Naive B cell (primary cell): ENCODE measurements at places on chromosomes 11 and 22.

DNA sequence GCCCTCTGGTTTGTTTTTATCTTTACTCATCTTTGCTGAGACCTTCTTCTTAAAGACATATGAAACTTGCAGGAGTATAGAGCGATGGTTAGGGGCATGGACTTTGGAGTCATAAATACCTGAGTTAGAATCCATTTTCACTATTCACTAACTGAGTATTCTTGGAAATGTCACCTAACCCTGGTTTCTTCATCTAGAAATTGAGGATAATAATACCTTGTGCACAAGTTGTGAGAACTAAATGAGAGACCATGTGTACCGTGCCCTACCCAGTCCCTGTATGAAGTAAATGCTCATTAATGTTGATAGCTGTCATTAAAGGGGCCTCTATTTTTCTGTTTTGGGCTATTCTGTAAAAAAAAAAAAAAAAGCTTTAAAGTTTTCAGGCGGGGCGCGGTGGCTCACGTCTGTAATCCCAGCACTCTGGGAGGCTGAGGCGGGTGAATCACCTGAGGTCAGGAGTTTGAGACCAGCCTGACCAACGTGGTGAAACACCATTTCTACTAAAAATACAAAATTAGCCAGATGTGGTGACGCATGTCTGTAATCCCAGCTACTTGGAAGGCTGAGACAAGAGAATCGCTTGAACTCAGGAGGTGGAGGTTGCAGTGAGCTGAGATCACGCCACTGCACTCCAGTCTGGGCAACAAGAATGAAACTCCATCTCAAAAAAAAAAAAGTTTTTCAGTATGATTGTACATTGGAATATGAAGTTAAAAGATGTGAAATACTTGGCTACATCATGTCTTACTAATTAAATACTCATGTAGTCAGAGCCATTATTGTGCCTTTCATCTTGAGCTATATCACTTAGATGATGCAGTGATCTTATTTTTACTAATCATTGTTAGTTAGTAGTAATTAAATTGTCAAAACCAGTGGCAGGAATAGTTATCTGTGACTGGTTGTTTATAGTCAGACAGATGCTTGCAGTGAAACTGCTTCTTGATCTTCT is 95.0 kb downstream of the AMOTL1 start:
- DNase-seq: no peak

GRCh38 chr11:57055744-57056143 is 67.0 kb downstream of the OR5AK2 start:
- no peak for DNase-seq

- no peak for DNase-seq
These were observed 7.9 kb downstream of the MB start for GRCh38 chr22:35609261-35609660.

DNA sequence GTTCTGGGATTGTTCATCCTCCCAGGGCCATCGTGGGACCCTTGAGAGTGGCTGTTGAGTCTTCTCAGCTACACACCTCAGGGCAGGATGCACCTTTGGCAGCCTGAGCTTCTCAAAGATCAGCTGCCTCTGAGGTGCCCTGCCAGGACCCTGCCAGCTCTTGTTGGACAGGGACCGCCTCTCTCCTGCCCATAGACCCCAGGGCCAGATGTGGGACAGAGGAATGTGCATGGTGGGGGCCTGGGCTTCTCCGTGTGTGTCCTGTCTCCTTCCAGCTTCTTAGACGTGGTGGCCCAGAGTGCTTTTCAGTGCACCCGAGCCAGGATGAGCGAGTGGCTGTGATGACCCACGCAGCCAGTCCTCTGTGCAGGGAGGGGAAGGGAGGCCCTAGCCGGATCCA is 5.9 kb upstream of the TRMU start:
- no peak for DNase-seq

DNA sequence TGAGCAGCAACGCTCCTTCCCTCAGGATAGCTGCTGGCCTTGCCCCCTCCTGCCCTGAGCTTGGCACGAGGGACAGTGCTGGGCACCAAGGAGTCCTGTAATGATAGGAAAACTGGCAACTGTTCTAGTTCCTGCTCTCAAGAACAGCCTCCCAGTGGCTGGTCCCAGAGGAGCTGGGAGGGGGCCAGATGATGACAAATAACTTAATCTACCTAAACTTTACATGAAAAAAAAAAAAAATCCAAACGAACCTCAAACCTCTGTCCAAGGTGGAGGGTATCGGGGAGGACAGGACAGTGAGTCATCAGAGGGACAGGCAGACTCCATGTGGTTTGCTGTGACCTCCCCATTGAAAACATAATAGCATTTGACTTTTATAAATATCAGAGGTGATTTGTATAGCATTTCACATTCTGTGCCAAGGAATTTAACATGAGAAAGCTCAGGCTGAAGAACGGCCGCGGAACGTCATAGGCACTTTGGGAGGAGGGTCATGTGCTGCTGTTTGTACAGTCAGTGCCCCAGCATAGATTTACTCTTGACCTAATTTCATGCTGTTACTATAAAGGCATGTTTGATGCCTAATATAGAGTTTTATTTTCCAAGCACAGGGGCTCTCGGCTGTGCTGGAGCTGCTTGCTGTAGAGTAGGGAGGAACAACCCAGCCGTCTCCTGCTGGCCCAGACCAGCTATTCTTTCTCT is 98.2 kb upstream of the NNMT start:
- DNase-seq: no peak

DNA sequence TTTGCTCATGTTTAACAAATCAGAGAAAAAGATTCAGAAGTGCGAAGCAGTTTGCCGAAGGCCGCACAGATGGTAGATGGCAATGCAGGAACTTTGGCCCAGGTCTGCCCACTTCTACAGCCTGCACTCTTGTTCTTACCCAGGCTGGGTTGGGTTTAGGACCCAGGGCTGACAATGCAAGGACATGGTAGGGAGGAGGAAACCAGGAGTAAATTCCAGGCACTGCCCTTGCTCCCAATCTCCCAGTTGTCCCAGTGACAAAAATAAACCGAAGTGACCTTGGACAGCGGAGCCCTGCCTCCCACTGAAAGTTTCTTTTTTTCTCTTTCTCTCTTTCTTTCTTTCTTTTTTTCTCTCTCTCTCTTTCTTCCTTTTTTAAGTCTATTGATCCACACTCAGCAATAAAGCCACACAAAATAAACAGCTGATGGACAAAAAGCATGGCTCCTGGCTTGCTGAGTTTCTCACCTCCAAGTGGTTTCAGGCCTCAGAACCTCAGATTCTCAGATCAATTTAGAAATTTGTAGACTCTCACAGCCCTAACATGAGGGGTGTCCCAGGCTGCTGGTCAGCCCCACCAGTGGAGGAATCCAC is 33.5 kb upstream of the FCHSD2 start:
- no peak for DNase-seq

- no peak for DNase-seq
These were observed 185.8 kb downstream of the BRD1 start for GRCh38 chr22:49641770-49642313.

- no peak for DNase-seq
These were observed 35.8 kb downstream of the UVRAG start for GRCh38 chr11:75850787-75851186.

- peak; percentile 85 for DNase-seq
These were observed 16.6 kb downstream of the CRELD2 start for GRCh38 chr22:49934891-49935557.

DNA sequence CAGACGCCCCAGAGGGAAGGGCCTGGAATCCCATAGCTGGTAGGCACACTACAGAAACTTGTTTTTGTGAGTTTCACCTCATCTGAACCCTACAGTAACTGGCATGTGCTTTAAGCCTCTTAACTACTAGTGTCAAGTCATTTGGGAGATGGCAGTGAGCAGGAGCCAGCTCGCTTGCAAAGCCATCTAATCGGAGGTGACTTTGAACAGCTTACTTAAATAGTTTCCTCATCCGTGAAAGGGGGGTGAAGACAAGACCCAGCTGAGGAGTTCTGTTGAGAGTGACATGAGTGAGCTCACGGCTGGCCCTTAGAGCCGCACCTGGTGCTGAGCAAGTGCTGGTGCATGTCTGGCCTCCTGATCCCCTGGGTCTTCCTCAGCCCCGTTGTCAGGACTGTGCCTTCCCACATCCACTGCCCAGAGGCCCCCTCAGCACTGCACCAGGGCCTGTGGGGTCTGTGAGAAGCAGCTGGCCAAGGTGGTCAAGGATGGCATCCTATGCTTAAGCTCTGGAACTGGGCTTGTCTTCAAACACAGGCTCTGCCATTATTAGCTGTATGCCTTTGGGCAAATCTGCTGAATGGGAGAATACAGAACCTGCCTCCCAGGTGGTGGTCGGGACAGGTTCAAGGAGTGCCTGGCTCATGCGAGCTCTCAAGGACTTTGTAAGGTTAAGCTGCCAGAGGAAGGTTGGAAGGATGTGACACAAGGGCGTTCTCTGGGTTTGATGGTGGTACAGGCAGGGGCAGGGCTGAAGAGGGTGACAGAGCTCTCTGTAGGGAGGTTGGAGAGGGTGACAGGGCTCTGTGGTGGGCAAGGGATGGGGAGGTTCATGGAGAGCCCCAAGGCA is 27.3 kb downstream of the INCENP start:
- DNase-seq: no peak

- no peak for DNase-seq
These were observed 20.2 kb upstream of the TP53AIP1 start for GRCh38 chr11:128962896-128963295.

DNA sequence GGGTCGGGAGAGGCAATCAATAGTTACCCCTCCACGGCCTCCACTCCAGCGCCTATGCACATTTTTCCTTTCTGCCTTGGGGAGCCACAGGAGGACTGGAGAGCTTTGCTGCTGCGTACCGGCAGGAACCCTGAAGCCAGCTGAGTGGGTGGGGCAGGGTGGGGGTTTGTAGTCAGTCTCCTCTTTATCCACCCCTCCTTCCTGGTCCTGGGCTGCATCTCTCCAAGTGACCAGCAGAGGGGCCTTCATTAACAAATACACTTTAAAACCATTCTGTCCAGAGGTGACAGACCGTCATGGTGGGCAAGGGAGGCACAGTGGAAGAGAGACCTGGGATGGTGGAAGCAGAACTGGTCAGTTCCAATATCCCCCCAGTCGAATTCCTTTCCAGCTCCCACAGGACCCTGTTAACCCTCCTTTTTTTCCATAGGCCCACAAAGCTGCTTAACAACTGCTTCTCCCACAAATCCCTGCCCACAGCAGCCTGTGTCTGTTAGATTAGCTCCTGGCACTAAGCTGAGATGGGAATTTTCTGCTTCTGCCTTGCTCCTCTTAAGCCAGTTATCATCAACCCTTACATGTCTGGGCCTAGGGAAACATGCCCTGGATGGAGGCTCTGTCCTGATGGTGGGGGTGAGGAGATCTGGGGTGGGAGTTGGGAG is 3.9 kb upstream of the ABCG4 start:
- peak; percentile 22 for DNase-seq

- no peak for DNase-seq
These were observed 1115.0 kb downstream of the BRD1 start for GRCh38 chr22:48712558-48713271.

DNA sequence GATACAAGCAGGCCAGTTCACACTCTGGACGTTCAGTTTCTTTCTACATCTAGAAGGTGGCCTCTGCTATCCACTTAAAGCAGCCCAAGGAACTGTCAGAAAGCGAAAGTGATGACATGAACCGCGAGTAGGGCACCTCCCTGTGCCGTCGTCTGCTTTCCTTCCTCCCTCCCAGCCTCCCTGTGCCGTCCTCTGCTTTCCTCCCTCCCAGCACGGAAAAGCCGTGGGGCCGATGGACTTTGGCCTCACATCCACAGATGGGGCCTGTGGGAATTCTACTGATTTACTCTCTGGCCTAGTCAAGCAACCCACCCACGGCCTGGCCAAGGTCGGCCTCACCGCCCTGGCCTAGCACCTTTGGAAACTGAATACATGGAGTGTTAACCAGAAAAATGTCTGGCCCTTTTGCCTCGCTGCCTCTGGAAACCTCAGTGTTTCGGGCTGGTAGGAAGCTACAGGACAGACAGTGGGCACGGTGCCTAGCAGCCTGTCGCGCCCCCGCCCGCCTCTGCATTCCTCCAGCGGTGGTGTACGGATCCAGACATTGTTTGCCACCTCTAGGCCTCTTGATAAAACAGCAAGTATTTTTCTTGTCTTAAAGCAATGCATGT is 14.2 kb downstream of the PEX26 start:
- DNase-seq: no peak

- DNase-seq: no peak
These were observed 38.8 kb upstream of the MUC5AC start for GRCh38 chr11:1118755-1119603.

GRCh38 chr11:77103319-77103718 is 679 bp downstream of the OMP start:
- DNase-seq: no peak

GRCh38 chr11:76149713-76150112 is 56.6 kb downstream of the WNT11 start:
- DNase-seq: no peak

DNA sequence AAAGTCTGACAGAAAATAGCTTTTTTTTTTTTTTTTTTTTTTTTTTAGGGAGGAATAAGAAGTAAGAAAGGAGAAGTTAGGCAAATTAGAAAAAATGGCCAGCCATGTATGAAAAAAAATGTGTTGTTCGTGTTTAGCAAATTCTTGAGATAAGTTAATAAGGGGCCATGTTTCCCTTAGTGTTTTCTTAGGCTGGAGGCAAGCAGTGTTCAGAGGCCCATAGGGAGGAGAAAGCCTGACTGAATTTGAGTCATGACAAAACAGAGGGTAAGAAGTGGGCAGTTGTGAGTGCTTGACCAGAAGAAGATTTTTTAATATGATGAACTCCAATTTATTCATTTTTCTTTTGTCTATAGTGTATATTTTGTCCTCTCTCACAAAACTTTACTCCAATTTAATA is 766.4 kb downstream of the FAM181B start:
- DNase-seq: no peak

- DNase-seq: no peak
These were observed 142.7 kb downstream of the WNT7B start for GRCh38 chr22:45834241-45834640.

DNA sequence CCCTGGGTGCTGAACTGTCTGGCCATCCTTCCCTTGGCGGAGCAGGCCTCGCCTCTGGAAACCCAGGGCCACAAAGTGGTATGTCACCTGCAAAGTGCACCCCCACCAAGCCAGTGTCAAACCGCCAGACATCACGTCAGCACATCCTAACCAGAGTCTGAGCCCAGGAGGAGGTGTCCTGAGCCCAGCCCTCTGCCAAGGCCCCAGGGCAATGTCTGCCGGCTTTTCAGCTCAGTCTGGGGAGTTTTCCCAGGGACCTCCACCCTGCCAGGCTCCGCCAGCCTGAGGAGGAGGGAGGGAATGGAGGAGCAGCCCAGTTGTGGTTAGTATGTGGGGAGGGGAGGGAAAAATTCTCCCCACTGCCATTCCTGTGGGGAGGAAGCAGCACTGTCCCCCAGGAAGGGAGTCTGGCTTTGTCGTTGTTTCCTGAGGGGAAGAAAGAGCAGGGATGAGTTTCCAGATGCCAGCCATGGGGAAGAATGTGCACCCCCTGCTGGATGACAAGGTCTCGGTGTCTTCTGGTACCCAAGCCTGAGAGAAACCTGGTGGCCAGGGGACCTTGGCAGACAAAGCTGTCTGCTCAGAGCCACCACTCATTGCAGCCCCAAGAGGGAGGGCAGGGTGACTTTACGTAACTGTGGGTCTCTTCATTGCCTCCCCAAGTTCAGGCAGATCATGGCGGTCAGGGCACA is 81.4 kb upstream of the CD82 start:
- DNase-seq: no peak
